Fibroblast of pulmonary artery (primary cell): ENCODE measurements at places on chromosomes 6 and 20.

DNA sequence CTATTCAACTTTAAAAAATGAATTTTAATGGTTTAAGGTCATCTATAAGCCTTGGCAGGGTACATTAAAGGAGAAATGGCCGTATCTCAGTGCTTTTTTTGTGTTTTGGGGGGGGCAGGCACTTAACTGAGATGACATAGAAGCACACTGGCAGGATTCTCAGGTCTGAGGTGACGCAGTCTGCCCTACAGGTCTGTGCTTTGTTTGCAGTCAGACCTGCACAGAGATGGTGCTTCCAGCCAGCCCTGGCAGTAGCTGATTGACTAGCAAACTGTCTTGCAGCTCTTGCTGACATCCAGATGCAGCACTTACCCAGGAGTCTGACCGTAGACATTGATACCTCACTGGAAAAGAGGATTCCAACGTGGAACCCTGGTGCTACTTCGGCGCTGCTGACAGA lies 249.1 kb downstream of the FOXC1 start:
- no peak for DNase-seq

DNA sequence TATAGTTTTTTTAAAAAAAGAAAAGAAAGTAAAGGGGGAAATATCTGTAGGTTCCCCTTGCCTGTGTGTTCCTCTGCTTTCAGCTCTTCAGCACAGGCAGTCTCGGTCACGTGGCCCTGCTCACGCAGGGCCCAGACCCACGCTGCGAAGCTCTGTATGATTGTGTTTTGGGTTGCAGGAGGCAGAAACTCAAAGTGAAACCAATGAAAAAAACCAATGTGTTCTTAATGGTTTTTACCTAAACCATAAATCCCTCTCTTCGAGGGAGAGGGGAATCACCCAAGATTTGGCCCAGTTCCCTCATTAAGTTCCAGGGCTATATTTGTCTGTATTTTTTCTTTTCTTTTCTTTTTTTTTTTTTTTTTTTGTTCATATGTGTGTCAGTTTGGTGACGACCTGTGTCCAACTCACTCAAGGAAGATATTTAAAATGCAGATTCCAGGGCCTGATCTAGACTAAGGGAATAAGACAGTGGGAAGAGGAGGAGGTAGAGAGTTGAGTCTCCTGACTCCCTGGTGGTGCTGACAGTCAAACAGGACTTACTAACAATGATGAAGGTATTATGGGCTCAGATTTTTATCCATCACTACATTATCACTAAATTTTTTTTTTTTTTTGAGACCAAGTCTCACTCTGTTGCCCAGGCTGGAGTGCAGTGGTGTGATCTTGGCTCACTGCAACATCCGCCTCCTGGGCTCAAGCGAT lies 33.8 kb upstream of the RREB1 start:
- no peak for DNase-seq

- no peak for DNase-seq
Measured at GRCh38 chr6:37362101-37362828, 8.5 kb downstream of the RNF8 start.

GRCh38 chr6:22448291-22448711 lies 121.1 kb upstream of the HDGFL1 start:
- peak; percentile 86 for DNase-seq

GRCh38 chr20:47351643-47352331 lies 4.7 kb downstream of the ZMYND8 start:
- peak; percentile 29 for DNase-seq
